NCI-H1092 (cell line): ENCODE measurements at places on chromosomes 6 and 20.

DNA sequence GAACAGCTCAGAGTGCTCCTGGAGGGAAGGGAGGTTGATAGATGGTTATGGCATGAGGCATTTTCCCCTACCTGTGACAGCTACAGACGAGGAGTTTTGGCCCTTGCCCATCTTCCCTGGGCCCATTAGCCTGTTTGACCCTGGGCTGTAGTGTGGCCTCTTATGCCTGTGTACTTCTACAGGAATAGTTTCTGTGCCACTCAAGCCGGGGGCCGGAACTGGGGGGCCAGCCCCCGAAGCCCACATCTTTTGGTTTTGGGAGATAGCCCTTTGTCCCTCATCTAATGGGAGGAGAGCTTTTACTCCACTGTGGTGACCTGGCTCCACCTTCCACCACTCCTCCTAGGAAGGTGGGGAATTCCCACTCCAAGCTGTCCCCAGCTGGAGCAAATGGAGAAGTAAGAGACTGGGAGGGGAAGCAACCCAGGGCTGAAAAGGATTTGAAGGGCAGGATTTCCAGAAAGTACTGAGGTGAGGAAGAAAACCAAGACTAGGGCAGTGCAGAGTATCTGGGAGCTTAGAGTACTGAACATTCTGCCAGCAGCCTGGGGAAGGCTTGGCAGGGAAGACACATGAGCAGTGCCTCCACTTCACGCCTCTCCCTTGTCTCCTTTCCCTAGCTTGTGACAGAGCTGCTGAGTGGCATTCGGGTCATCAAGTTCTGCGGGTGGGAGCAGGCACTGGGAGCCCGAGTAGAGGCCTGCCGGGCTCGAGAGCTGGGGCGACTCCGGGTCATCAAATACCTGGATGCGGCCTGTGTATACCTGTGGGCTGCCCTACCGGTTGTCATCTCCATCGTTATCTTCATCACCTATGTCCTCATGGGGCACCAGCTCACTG lies 6.9 kb downstream of the ABCC10 start:
- DNase-seq, result no peak

GRCh38 chr6:151001387-151002056 lies 136.0 kb downstream of the MTHFD1L start:
- no peak for DNase-seq

GRCh38 chr20:50758469-50758868 lies 27.1 kb downstream of the PARD6B start:
- DNase-seq, result no peak

DNA sequence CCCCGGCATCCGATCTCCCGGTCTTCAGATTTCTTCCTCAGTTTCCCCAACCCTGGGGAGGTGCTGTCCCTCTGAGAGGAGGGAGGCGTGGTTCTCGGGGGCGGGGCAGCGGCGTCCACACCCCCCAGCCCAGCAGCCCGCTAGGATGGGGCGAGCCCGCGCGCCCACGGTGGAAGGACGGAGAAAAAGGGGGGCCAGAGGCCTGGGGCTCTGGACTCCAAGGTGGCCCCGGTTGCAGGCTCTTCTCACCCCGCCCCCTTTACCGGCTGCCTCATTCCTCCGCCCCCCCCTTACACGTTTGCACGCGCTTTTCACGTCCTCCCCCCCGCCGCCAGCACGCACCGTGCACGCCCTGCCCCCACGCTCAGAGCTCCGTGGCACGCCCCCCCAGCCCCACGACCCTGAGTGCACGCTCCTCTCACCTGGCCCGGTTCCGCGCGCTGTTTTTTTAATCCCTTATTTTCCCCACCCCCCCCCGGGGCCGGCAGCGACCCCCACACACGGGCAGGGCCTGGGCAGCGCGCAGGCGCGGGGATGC lies 402 bp downstream of the ZBTB12 start:
- no peak for DNase-seq

DNA sequence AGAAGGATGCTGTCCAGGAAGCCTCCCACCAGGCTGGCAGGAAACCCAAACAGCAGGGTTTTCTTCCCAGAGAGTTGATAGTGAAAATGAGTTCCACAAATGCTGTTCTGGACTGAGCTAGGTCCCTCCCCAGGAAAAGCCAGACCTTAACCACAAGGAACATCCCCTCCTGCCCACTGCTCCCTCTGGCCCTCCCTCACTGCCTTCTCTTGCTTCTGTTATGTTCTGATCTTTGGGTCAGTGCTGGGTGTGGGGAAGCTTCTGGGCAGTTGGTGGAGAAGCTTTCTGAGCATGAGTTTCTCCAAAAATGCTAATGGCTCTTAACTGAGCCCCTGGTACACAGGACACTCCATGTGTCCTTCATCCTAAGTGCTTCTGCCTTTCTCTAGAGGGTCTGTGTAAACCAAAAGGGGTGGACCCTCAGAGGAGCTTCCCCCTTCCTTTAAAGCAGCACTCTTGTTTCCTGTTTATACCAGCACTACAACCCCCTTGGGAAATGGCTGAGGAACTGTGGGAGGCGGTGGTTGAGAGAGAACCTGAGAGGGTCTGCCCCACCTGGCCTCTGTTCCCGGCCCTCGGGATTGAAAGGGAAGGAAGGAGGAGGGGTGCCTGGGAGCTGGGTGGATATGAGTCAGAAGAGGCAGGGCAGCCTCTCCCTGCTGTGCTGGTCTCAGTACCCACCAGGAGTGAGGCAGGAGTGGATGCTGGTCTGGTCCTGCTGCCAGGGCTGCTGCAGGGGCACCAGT lies 42.0 kb downstream of the CDS2 start:
- DNase-seq, result peak; percentile 65

DNA sequence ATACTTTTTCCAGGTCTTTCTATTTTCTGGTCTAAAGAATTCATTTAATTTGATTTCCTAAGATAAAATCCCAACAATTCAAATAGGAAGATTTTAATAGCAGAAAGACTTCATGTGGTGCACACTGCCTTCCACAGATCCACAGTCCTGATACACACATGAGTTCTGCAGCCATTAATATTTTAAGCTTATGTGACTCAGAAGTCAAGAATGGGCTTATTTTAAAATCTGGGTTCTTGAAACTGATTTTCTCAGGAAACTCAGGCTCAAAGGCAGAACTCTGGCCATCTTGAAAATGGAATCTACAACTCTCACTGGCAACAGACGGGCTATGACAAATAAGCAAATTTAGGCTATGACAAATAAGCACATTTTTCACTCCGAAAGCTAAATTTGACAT lies 88.2 kb downstream of the COL12A1 start:
- DNase-seq, result no peak

GRCh38 chr6:138429761-138430160 lies 25.7 kb downstream of the HEBP2 start:
- DNase-seq, result no peak

DNA sequence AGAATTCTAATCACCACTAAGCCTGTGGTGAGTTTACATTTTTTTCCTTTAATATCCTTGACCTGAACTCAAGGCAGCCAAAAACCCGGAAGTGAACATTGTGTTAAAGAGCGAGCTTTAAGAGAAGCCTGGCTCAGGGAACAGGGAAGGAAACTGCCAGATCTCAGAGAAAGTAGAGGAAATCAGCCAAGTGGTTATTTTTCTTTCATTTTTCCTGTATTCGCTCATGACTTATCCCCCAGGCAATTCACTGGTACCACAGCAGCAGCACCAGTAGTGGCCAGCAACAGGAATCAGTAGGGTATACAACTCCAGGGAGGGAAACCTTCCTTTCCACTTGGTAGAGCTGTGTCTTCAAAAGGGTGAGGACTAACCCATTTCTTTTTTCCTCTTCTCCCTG lies 89.6 kb upstream of the HMGCLL1 start:
- no peak for DNase-seq

- no peak for DNase-seq
Measured at GRCh38 chr6:142280265-142280664, 21.5 kb upstream of the ADGRG6 start.

DNA sequence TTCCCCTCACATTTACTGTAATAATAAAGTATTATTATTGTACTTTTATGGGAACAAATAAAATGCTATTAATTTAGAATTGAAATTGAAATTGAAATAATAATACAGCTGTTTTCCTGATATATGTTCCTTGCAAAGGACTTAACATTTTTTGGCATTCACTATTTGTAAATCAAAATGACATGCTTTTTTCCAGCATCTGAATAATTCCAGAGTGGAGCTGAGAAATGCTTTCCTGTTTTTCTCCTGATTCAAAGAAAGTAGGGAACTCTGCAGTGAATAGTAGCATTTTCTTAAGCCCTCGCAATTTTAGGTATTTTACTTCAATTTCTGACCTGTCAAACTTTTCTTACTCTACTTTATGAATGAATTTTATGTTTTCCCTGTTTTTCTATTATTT lies 72.1 kb downstream of the PHACTR2 start:
- no peak for DNase-seq

- no peak for DNase-seq
Measured at GRCh38 chr20:1526896-1527295, 30.6 kb downstream of the SIRPD start.

- no peak for DNase-seq
Measured at GRCh38 chr6:136647363-136647852, 97.2 kb upstream of the MAP7 start.

DNA sequence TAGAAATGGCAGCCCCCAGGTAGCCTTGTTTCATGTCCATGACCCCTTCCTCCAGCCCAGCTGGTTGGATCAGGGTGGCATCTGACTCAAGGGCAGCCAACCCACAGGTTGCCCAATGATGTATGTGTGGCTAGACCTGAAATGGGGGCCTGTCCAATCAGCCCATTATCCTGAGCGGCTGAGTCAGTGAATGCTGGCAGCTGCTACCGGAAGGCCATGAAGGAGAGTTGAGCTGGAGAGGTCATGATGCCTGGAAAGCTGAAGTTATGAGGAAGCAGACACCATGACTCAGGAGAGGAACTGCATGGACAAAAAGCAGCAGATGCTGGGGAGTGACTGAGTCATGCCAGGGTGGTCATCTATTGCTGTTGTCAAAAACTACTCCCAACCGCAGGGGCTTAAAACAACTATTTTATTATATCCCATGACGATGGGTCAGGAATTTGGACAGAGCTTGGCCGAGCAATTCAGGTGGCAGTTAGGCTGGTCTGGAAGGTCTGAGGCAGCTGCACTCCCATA lies 67.3 kb downstream of the MDGA1 start:
- DNase-seq, result no peak

GRCh38 chr20:672963-673602 lies 2.5 kb downstream of the SCRT2 start:
- DNase-seq, result no peak

GRCh38 chr6:162109480-162110050 lies 618.0 kb downstream of the PRKN start:
- DNase-seq, result no peak

DNA sequence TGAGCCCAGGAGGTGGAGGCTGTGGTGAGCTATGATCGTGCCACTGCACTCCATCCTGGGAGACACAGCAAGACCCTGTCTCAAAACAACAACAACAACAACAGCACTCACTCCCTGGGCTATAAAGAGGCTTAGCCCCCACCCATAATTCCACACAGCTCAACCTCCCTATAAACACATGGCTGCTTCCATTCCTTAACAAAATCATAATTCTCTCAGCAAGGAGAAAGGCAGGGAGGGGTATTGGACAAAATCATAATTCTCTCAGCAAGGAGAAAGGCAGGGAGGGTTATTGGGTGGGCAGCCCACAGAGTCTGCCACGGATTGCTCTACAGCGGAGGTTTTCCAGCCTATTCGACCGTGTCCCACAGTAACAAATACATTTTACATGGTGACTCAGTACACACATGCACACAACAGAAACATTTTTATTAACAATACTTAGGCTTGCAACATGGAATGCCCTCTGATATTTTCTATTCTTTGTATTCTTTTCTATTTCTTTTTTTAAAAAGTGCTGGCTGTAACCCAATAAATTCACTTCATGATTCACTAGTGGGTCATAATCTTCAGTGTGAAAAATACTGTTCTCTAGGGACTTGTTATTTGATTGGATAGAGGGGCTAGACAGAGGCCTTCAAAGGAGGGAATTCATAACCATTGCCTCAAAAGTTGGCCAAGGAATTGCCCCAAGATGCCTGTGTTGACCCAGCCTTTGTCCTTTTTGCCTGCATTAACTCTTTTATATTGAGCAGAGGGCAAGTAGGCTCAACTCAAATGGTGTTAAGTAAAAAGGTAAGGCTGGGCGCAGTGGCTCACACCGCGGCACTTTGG lies 50.6 kb upstream of the ZMYND8 start:
- no peak for DNase-seq

GRCh38 chr20:49132995-49133478 lies 55.1 kb downstream of the STAU1 start:
- DNase-seq, result no peak

DNA sequence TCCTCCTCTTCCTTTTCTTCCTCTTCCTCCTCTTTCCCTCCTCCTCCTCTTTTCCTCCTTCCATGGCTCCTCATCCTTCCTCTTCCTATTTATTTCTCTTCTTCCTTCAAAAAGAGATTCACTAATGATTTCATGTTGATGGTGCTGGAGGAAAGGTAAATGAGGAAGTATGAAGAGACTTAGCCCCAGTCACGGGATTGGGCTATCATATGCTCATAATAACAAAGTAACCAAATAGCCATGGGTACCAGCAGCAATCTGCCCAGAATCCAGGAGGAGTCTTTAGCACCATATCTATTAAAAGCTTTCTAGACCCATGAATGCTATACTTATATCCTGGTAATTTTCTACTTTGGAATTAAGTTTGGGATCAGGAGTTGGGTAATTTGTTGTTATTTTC lies 910.9 kb upstream of the MAP3K7 start:
- DNase-seq, result no peak

DNA sequence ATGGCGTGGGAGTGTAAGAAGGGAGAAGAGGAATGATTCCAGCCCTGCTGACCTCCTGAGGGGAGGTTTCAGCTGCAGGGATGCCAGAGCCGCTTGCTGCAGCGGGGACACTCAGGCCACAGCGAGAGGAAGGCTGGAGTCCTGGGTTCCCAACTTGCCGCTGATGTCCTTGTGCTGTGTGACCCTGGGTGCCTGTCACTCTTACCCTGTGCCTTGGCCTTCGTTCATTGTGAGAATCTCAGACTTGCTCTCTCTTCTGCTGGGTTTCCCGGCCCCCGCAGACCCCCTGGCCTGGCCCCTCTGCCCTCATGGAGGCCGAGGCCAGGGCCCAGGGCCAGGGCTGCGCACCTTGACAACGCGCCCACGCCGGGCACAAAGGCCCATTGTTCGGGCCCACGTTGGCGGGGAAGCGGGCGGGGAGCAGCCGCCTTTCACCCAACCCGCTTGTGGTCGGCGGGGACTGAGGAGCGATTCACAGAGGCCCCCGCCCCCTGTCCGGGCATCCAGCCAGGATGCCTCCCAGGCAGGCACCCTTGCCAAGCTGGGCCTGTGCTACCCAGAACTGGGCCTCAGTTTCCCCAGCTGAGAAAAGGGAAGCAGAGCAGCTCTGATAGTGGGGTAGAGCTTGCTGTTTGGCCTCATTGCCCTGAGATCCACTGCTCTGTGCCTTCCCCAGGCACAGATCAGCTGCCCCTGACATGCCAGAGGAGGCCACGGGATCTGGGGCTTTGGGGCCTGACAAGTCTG lies 52.4 kb downstream of the CEBPB start:
- peak; percentile 68 for DNase-seq
